Spinal cord (tissue), 10 donors: ENCODE measurements at places on chromosomes 16 and 17. TPM values are rescaled to one million over a fixed set of nuclear protein-coding genes. Genes with fewer than 3 reads are reported as not detected.

- no peak for DNase-seq
These were observed 10.0 kb downstream of the TIGD7 start for GRCh38 chr16:3295209-3295608.

GRCh38 chr17:81254955-81255717, 16.0 kb downstream of the NDUFAF8 start:
- DNase-seq = no peak

Gene KRT37
- polyA plus RNA-seq = not detected

- peak; percentile 70 for DNase-seq
These were observed 94.3 kb downstream of the CYLD start for GRCh38 chr16:50836121-50836621.

Gene CD300LB
- polyA plus RNA-seq = 0.14 TPM

- no peak for DNase-seq
These were observed 82.7 kb upstream of the PLCG2 start for GRCh38 chr16:81696166-81696960.

GRCh38 chr17:44919885-44920564, 4.7 kb upstream of the GFAP start:
- DNase-seq = peak; percentile 94
